ENCODE measurements at places on chromosomes 12 and 14.

DNA sequence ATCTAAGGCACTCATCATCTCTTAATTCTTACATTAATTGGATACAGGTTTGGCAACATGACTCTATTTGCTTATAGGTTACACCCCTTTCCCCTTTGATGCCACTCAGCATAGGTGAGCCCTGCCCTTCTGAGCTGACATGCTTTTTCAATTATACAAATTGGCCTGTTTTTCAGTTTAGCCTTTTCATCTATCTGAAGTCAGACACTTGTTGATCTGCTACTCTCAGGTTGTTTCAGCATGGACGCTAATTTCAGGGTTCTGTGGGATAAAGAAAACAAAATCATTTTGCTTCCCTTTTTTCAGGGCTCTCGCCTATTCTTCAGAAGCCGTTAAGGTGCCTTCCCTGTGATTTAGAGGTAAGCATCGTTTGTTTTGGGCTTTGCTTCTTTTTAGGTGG is 55.3 kb downstream of the DACT1 start:
- DNase-seq: no peak

GRCh38 chr12:93831374-93831773 is 154.2 kb downstream of the CRADD start:
- no peak for DNase-seq

DNA sequence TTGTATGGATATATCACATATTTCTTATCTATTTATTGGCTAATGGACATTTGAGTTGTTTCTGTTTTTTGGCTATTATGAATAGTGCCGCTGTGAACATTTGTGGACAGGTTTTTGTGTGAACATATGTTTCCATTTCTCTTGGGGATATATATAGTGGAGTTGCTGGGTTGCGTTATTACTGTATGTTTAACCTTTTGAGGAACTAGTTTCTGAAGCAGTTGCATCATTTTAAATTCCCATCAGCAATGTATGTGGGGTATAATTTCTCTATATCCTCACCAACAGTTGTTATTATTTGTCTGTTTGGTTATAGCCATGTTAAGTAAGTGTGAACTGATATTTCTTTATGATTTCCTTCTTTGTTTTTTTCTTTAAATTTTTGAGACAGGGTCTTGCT is 10.7 kb downstream of the TCTN2 start:
- no peak for DNase-seq

GRCh38 chr12:88893801-88894200 is 313.5 kb upstream of the KITLG start:
- no peak for DNase-seq

GRCh38 chr14:74401504-74402241 is 24.3 kb downstream of the SYNDIG1L start:
- no peak for DNase-seq

DNA sequence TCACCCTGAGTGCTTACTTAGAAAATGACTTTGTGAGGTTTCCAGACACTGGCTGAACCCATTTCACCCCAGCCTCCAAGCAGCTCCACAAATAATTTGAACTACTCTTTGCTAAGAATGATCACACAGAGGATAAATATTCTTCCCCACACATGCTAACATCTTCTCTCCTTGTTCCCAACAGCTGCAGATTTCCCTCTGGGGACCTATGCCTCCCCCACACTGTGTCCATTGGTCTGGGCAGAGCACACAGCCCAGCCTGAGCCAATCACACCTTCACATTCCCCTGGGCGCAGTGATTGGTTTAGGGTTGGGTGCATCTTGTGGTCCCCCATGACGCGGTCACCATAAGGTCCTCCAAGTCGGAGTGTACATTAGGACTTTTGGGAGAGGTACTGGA is 6.9 kb downstream of the SDR9C7 start:
- no peak for DNase-seq

- no peak for DNase-seq
Observed at GRCh38 chr12:114697243-114697716, 13.3 kb upstream of the TBX3 start.

GRCh38 chr14:106790189-106791036 is 1264.0 kb downstream of the TMEM121 start:
- no peak for DNase-seq

DNA sequence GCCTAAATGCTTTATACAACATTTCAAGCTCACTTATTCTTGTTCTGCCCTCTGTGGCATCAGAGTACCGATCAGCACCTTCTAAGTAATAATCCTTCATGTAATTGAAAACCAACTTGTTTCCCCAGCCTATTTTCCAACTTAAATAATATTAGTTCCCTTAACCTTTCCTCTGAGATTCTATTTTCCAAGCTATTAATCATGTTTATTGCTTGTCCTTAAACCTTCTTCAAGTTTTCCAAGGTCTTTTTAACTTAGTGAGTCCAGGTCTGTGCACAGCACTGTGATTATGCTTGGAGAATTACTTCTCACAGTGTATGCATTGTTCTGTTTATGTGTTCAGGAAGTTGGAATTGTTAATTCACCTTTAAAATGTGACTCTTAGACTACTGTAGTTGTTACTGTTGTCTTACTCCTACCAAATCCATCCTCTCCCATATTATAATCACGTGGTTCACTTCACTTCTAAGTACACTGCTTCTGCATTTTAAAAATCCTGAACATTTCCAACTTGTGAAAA is 1039.3 kb upstream of the FOXG1 start:
- no peak for DNase-seq

GRCh38 chr12:6627616-6628015 is 8.1 kb downstream of the LPAR5 start:
- no peak for DNase-seq

- DNase-seq: no peak
Observed at GRCh38 chr14:39324097-39324496, 90.4 kb downstream of the MIA2 start.

GRCh38 chr12:56877195-56878009 is 56.8 kb downstream of the SDR9C7 start:
- no peak for DNase-seq

GRCh38 chr12:75944097-75944904 is 87.3 kb downstream of the PHLDA1 start:
- no peak for DNase-seq

GRCh38 chr14:98198385-98198784 is 1073.6 kb downstream of the BCL11B start:
- no peak for DNase-seq

- no peak for DNase-seq
Observed at GRCh38 chr12:51865757-51866270, 17.3 kb upstream of the FIGNL2 start.

- DNase-seq: no peak
Observed at GRCh38 chr12:7444076-7444475, at the start of gene CD163L1. Gene CD163L1 (minus strand): TSS chr12:7444153. CDS start chr12:7444127, 26 bp downstream.

DNA sequence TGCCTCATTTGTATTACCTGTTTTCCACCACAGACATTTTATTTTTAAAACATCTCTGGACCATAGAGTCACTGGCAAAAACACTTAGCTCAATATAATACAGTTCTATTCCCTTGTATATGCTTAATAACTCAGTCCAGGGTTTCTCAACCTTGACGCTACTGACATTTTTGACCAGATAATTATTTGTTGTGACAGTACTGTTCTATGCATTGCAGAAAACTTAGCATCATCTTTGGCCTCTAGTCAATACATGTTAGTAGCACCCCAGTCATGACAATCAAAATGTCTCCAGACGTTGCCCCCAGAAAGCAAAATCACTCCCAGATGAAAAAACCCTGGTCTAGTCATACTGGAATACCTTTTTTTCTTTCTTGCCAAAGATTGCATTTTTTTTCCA is 174.7 kb downstream of the TMEM132D start:
- no peak for DNase-seq

DNA sequence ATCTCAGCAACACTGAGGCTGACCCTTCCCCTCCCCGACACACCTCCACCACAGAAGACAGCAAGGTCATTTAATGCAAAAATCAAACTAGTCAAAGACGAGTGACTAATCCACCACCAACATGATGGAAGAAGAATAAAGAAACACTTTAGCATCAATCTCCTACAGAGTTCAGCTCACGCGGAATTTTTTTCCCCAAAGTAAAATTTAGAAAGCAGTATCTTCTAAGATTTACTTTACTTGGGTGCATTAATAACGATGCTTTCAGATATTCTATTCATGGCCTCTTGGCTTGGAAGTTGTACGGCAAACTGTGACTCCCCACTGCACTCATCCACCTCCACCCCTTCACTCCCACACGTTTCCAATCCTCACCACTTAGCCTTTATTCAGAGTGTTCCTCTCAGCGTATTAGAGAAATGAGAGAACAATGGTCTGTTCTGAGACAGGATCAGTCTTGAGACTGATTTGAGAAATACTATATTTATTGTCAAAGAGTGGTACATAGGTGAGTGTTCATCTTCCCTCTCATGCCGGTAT is 1.9 kb downstream of the EGLN3 start:
- DNase-seq: no peak

GRCh38 chr14:30928462-30928861 is 54.1 kb downstream of the COCH start:
- DNase-seq: no peak

GRCh38 chr14:29282169-29282568 is 515.6 kb downstream of the FOXG1 start:
- no peak for DNase-seq

GRCh38 chr12:124387528-124387911 is 92.6 kb downstream of the RFLNA start:
- no peak for DNase-seq

GRCh38 chr14:76958020-76958979 is 70.2 kb downstream of the IRF2BPL start:
- no peak for DNase-seq

- no peak for DNase-seq
Observed at GRCh38 chr12:39043424-39043822, 138.0 kb upstream of the CPNE8 start.

GRCh38 chr12:31658471-31659086 is 909 bp upstream of the ETFBKMT start:
- no peak for DNase-seq

DNA sequence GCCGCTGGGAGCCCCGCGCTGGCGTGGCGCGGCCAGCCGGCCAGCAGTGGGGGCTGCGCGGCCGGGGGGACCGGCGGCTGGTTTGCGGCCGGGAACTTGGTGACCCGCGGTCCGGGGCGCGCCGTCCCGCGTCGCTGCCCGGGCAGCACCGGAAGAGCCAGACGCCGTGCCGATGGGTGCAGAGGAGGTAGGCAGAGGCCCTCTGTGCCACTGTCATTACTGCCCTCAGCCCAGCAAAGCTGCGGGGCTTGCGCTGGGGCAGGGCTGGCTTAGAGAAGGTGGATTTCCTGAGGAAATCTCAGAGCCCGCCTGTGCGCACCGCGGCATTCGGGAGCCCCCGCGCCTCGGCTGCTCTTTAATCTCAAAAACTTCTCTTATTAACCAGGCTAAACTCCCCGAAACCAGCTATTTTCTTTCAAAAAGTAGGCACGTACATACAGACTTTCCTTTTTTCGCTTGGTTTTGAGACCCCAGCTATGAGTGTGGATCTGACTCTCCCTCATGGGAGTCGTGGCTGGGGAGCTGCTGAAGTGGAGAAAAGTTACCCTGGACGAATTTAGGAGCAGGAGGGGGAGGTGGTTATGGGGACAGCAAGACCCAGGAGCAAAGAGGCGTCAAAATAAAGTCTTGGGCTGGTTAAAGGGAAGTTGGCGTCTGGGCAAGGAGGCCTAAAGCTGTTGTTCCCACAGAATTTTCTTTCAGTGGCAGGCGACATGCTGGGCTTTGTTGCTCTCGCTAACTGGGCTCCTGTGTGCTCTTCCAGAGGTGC is 802 bp downstream of the SUSD6 start:
- peak; percentile 22 for DNase-seq

DNA sequence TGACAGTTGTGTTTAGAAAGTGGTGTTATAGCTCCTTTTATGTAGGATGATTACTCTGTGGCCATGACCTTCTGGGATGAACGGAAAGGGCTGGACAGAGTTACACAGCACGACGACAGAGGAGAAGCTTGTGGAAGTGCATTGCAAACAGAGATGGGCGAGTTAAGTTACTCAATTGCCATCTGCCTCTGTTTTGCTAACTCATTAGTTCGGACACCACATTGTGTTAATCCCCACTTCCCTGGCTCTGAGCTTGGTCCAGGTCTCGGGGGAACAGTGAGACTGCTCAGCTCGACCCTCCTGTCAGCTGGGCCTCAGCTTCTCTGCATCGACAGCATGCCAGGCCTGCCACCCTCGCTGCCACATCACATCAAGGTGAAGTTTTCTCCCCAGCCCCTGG is 408.0 kb downstream of the ZFP36L1 start:
- DNase-seq: no peak

GRCh38 chr12:108727161-108727560 is 4.2 kb downstream of the CORO1C start:
- DNase-seq: no peak

DNA sequence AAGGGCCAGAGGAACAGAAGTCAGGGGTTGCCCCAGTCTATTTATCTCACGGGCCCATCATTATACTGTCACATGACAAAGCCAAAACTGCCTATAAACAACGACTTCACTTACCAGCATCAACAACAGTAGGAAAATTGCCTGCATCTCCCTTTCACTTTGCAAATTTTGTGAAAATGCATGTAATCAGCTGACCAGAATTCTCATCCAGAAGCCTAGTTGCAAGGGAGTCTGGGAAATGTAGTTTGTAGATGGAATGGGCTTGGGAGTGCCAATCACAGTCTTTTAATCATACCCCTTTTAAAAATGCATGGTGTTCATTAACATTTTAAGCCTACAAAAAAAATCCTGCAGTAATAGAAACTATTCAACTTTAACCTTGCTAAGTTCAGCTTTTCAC is 369.3 kb upstream of the TMPO start:
- no peak for DNase-seq

DNA sequence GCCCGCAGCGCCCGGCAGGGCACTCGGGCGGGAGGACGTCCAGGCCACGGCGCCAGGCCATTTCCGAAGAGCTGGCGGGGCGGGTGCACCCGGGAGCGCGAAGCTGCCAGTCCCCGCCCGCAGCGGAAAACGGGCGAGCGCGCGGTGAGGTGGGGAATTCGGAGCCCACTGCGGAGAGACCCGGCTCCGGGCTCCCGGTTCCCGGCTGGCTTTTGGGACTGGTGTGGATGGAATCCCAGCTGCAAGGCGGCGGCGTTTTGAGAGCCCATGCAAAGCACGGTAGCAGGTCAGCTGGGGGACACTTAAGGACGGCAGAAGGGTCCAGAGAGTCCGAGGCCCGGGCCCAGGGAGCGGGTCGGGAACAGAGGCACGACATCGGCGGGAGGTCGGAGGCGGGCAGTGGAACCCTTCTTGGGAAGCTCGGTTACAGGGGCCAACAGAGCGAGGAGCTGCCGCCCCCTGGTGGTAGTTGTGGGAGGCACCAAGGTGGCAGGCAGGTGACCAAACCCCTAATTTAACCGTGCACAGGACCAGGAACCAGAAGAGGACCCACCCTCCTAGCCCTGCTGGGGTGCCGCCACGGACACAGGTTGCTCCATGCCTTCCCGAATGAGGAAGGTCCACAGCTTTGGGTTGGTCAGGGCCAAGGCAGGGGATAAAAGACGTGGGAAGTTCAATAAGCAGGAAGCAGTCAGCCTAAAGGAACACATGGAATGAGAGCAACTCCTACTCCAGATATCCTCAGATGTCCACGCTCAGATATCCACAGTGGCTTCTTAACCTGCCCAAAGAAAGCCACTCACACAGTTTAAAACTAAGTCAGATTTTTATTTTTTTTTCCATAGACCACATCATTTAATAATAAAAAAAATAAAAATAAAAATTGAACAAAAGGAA is 685 bp upstream of the CDH24 start:
- no peak for DNase-seq
